ENCODE measurements at places on chromosomes 5 and 9. TPM values are rescaled to one million over a fixed set of nuclear protein-coding genes. Genes with fewer than 3 reads are reported as not detected.

PAX5 gene
- not detected for total RNA-seq

F2RL1 gene
- total RNA-seq = 36.5 TPM

PCA3 gene
- total RNA-seq = 1.2 TPM

CATSPER3 gene
- total RNA-seq = not detected

TMEM174 gene
- 0.07 TPM for total RNA-seq

PSD2 gene
- not detected for total RNA-seq

SHOC1 gene
- total RNA-seq = not detected

MEGF10 gene
- total RNA-seq = 0.92 TPM

ARHGEF37 gene
- 9.2 TPM for total RNA-seq

KCTD16 gene
- total RNA-seq = 0.07 TPM
